ENCODE measurements at places on chromosomes 7 and 10. TPM values are rescaled to one million over a fixed set of nuclear protein-coding genes. Genes with fewer than 3 reads are reported as not detected.

The CTAGE8 gene
- total RNA-seq, result 1.8 TPM

DNA sequence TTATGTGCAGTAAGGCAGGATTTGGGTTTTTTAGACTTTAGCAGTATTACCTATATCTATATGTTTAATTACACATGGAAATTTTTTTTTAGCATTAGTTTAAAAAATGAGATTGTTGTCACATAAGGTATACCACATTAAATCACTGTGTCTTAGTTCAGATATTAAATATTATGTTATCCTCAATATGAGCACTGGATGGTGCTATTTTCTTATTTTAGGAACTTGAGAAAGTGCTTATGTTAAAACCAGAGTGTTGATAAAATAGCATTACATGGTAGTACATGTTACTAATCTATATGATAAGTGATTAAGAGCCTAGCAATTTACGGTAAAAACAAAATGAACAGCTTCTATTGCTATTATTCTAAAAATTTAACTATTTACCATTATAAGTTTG lies 28.8 kb downstream of the MIOS start:
- DNase-seq, result no peak

DNA sequence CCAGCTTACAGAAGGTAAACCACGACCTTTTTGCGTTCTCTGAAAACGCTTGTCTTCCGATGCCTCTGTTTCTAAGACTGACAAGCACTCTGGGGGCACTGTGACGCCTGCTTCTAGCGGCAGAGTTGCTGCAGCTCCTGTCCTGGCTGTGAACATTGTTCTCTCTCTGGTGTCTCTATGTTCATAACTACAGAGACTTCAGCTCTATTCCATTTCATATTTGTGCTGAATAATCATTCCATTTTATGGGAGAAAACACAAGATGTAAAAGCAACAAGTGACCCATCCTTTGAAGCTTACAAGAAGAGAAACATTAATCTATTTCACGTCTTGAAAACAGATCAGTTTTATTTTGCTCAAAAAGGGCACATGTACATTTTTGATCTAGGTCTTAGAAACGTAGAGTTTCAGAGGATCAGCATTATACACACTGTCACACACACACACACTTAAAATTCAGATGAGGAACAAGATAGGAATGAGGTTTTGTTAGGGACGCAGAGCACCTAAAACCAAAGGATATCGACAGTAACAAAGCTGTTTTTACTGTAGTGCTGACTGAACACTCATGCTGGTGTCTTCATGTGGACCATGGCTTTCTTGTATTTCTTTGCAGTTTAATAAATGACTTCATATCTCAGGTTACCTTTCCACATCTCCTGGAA lies 3.0 kb downstream of the IKZF1 start:
- peak; percentile 48 for DNase-seq

DNA sequence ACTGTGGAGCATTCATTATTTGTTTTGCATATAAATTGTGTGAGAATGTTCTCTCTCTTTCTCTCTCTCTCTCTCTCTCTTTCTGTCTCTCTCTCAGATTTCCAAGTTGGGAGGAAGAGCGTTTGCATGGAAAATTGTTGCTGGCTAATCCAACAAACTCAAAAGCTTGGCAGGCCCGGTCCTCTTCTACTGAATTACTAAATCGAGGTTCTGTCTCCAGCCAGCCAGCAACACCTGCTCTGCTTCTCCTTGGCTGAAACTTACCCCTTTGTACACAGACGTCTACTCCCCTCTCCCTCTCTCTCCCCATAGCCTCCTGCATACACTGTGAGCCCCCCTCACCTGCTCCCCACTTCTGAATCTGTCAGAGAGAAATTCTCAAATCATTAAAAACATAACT lies 996.4 kb upstream of the AUTS2 start:
- no peak for DNase-seq

The PRPS1L1 gene
- not detected for total RNA-seq

DNA sequence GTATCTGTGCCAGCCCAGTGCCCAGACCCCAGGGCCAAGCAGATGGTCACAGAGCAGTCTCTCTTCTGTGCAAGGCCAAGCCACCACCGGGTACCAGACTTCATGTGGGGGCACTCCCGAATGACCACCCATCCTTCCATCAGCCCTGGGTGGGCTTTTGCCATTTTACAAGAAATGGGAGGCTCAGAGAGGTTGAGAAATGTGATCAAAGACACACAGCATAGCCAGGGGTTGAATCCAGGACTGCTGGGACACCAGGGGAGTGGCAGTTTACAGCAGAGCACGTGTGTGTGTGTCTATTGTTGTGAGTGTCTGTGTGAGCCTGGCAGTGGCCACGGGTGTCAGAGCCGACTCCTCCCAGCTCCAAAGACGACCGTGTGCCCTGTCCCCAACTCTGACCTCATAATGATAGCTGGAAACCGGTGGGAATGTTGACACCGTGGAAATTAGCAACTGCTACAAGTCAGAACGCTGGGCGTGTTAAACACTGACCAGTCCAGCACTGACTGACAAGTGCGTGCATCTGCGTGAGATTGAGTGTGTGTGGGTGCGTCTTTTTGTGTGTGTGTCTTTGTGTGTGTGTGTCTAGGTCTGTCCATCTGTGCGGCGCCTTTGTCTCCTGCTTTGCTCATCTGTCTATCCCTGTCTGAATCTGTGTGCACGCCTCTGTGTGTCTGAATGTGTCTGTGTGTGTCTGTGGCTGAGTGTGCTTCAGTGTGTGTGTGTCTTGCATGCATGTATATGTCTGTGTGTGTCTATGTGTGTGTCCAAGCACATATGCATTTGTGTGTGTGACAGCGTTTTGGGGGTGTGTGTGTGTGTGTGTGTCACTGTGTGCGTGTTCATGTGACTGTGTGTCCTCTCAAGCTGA lies 17.2 kb upstream of the SLC29A4 start:
- DNase-seq, result no peak

DNA sequence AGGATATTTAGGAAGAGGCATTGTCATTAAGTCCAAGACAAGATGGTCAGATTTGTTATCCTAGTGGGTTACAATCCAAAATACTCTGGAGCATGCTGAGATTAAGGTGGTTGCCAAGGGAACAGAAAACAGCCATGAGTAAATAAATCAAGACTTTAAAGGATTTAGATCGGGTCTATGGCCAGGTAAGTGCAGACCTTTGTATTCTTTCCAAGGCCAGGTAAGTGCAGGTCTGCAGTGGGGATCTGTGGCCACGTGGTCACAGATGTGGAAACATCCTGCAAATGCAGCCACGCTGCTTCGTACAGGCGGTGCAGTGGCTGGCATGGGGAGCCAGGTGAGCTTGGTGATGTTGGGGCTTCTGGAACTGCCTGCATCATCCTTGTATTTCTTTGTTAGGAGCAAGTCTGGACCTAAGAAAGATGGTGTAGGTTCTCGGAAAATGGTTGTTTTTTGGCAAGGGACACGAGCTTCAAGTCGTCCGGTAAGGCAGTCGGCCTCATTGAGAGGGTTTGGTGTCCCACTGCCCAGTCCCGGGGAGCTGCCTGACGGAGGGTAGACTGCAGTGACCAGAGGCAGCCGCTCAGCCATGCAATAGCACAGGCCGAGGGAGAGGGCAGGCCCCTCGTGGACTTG lies 21.8 kb downstream of the ZNF775 start:
- no peak for DNase-seq

Data from neural progenitor cell (in vitro differentiated cells).